ENCODE measurements at places on chromosomes 12 and 14. TPM values are rescaled to one million over a fixed set of nuclear protein-coding genes. Genes with fewer than 3 reads are reported as not detected.

Gene LRTM2
- polyA plus RNA-seq, result 0.59 TPM

Gene CIROP
- polyA plus RNA-seq, result not detected

Gene CLEC7A
- not detected for polyA plus RNA-seq

Gene NRL
- 1.6 TPM for polyA plus RNA-seq

Gene RAB3IP
- polyA plus RNA-seq, result 8.3 TPM
